Thyroid gland (tissue), 4 donors: ENCODE measurements at places on chromosomes 12 and 14. TPM values are rescaled to one million over a fixed set of nuclear protein-coding genes. Genes with fewer than 3 reads are reported as not detected.
A peak's percentile ranks its signal among the peaks of the same experiment; 100 is the strongest.

The LRCOL1 gene
- total RNA-seq = 3.2 TPM

- no peaks in the 10 kb centered on the region for H3K4me1 ChIP-seq
- no peak for DNase-seq
- no peaks in the 10 kb centered on the region for H3K36me3 ChIP-seq
- H3K27ac ChIP-seq = no peak overlapping the region
- H3K4me3 ChIP-seq = no peak overlapping the region
- H3K27me3 ChIP-seq = no peaks in the 10 kb centered on the region
Observed at GRCh38 chr14:24725311-24725710, 91.3 kb upstream of the GZMB start.

DNA sequence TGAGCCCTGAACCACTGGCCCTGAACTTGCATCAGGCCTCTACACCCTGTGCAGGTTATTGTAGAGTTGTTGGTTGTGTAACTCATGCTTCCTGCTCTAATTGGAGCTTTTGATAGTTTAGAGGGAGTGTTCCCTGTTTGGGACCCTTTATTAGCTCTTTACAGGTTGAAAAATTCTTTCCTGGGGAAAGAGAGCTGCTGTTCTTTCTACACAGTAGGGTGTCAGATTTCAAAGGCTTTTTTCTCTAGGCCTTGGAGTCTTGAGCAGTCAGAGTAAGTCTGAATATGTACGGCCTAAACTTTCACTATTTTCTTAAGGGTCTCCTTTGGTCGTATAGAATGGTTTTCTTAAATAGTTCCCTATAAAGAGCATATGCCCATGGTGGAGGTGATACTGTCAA lies 60.8 kb upstream of the NEDD1 start:
- H3K4me3 ChIP-seq = no peak overlapping the region
- no peaks in the 10 kb centered on the region for H3K27me3 ChIP-seq
- no peaks in the 10 kb centered on the region for H3K4me1 ChIP-seq
- H3K36me3 ChIP-seq = no peaks in the 10 kb centered on the region
- no peak for DNase-seq
- no peak overlapping the region for H3K27ac ChIP-seq

GRCh38 chr12:104974626-104975290 lies 11.4 kb upstream of the NOPCHAP1 start:
- no peak overlapping the region for H3K4me3 ChIP-seq
- H3K27me3 ChIP-seq = no peaks in the 10 kb centered on the region
- no peak for DNase-seq

GRCh38 chr12:82972624-82973023 lies 285.9 kb downstream of the TMTC2 start:
- no peaks in the 10 kb centered on the region for H3K36me3 ChIP-seq
- H3K27me3 ChIP-seq = no peaks in the 10 kb centered on the region
- H3K4me1 ChIP-seq = no peaks in the 10 kb centered on the region
- DNase-seq = no peak
- no peak overlapping the region for H3K4me3 ChIP-seq
- no peak overlapping the region for H3K27ac ChIP-seq

DNA sequence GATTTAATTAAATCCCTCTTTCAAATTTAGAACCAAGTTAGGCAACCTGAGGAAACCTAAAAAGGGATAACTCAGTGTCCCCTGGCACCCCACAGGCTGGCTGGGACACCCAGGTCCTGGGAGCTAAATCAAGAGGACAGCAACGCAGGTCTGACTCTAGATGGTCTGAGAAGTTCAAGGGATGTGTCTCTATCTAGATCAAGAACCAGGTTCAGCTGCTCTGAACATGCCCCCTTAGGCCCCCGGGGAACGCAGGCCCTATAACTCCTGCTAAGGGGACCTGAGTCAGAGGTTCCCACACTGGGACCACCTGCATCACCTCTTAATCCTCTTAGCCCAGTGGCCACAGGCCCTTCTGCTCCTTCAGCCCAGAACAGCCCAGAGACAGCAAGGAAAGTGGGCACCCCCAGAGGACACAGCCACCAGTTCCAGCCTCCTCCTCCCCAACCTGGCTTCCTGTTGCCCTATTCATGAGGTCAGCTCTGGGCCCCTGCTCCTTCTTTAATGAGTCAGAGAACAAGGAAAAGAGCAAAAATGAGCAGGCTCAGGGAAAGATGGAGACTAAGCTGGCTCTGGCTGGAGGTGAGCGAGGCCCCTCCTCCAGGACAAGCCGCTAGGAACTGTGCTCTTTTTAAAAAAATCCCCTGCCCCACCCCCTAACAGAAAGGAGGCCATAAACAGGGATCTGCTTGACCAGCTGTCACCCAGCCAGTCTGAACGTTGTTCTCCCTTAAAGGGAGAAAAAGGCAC lies 10.8 kb downstream of the PITPNM2 start:
- no peaks in the 10 kb centered on the region for H3K27me3 ChIP-seq
- no peaks in the 10 kb centered on the region for H3K36me3 ChIP-seq
- peak; percentile 49 for DNase-seq

DNA sequence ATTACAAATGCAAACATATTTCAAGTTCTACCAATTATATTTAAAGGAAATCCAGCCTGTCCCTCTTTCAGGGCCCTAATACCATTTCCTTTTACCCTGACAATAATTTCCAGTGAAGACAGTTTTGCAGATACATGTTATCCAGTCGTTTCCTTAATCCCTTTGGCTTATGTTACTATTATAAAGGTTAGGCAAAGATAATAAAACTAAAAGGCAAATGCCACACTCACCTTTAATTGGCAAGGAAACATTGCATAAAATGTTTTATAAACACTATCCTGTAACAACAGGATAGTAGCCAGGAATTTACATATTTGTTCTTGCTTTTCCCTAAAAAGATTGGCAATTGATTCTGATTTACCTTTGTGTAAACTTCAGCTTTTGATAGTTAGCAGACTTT lies 168.7 kb downstream of the AEBP2 start:
- DNase-seq = no peak
- H3K27ac ChIP-seq = no peak overlapping the region
- no peak overlapping the region for H3K4me3 ChIP-seq
- no peaks in the 10 kb centered on the region for H3K27me3 ChIP-seq
